ENCODE measurements at places on chromosomes 12 and 14. TPM values are rescaled to one million over a fixed set of nuclear protein-coding genes. Genes with fewer than 3 reads are reported as not detected.

INF2 gene
- total RNA-seq, result 70.8 TPM

GRCh38 chr12:94427501-94428381 lies 31.9 kb downstream of the CEP83 start:
- no peaks in the 10 kb centered on the region for H3K27me3 ChIP-seq
- H3K27ac ChIP-seq, result no peak overlapping the region
- peaks cover 1% of the 10 kb centered on the region for H3K36me3 ChIP-seq
- DNase-seq, result no peak
- 0 out of 2 replicates have a peak, but pooled peaks cover 5% of the 10 kb centered on the region for H3K4me1 ChIP-seq
- H3K4me3 ChIP-seq, result no peak overlapping the region

DNA sequence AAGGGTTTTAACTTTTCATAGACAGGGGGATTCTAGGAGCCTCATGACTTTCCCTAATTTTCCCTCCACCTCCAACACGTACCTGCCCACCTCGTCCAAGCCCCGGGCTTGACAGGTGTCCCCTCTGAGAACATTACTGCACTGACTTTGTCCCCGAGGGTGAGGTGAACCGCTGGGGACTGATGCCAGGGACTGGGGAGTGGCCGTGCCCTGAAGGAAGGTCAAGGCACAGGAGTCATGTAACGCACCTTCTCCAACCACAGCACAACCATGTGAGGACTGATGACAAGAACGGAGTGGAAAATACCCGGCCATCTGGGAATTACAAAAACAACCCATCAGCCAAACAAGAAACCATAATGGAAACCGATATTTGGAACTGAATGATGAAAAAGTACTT lies 214.7 kb upstream of the C14orf180 start:
- DNase-seq, result no peak
- no peak overlapping the region for H3K4me3 ChIP-seq
- H3K27ac ChIP-seq, result no peak overlapping the region

- H3K27me3 ChIP-seq, result no peaks in the 10 kb centered on the region
- DNase-seq, result no peak
- no peak overlapping the region for H3K4me3 ChIP-seq
- H3K27ac ChIP-seq, result no peak overlapping the region
Measured at GRCh38 chr12:48109424-48109823, 3.5 kb upstream of the SENP1 start.

DNA sequence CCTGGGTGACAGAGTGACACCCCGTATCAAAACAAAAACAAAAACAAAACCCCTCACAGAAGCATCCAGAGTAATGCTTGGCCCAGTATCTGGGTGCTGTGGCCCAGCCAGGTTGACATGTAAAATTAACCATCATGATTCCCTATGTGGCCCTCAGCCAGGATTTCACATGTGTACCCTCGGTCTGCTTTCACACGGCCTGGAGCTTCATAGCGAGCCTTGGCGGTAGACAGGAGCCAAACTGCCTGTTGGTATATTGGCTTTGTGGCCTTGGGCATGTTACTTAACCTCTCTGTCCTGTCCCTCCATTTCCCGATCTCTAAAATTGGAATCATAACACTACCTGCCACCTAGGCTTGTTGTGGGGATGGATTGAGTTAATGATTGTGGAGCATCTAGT lies 65.5 kb downstream of the ADCK1 start:
- H3K27ac ChIP-seq, result no peak overlapping the region
- H3K4me1 ChIP-seq, result no peaks in the 10 kb centered on the region
- no peaks in the 10 kb centered on the region for H3K36me3 ChIP-seq
- H3K27me3 ChIP-seq, result no peaks in the 10 kb centered on the region

GRCh38 chr12:34406228-34406995 lies 384.1 kb downstream of the ALG10 start:
- no peak overlapping the region for H3K4me3 ChIP-seq
- H3K36me3 ChIP-seq, result no peaks in the 10 kb centered on the region
- H3K27me3 ChIP-seq, result no peaks in the 10 kb centered on the region
- H3K4me1 ChIP-seq, result no peaks in the 10 kb centered on the region
- no peak overlapping the region for H3K27ac ChIP-seq
- peak; percentile 26 for DNase-seq

DNA sequence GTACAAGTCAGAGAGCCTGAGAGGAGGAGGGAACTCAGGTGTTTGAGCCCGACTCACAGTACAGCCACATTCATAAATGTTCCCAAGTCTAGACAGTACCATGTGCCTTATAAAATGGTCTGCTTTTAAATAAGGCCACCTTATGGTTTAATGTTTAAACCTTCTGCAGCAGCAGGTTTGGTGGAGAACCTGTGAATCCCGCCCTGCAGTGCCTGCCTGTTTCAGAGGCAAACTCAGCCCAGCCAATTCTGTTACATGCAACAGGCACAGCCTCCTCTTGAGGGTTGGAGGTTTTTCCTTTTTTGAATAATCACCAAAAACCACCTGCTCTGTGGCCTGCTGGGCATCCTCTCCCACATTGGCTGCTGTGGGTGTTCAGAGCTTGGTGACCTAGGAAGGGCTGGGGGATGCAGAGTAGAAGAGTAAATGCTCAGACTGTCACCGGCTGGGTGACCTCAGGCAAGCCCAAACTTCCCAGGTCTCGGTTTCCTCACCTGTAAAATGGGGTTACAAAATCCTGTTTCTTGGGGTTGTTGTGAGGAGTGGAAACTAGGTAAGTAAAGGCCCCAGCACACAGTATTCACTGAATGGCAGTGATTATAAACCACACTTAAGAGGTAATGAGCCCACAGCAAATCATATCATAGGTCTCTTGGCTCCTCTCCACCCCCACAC lies 28.0 kb downstream of the NUAK1 start:
- no peak overlapping the region for H3K4me3 ChIP-seq
- no peak for DNase-seq
- no peaks in the 10 kb centered on the region for H3K27me3 ChIP-seq
- no peaks in the 10 kb centered on the region for H3K36me3 ChIP-seq
- peaks cover 49% of the 10 kb centered on the region for H3K4me1 ChIP-seq

- no peaks in the 10 kb centered on the region for H3K36me3 ChIP-seq
- peak overlapping the region; percentile 55 for H3K27ac ChIP-seq
- H3K4me1 ChIP-seq, result peaks cover 7% of the 10 kb centered on the region
- H3K4me3 ChIP-seq, result no peak overlapping the region
Measured at GRCh38 chr12:87136330-87136976, 880.3 kb upstream of the MGAT4C start.

DNA sequence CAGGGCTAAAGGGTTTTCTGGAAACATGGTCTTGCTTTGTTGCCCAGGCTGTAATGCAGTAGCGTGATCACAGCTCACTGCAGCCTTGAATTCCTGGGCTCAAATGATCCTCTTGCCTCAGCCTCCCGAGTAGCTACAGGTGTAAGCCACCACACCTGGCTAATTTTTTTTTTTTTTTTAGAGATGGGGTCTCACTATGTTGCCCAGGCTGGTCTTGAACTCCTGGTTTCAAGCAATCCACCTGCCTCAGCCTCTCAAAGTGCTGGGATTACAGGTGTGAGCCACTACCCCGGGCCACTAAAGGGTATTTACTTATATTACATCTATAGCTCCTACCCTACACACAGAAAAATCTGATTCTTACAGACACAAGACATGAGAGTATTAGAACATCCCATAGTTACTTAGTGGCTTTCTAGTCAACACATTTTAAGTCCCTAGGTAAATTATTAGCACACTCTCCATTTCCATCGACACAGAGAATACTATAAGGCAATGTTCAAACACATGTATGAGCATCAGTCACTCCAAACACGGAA lies 6.2 kb upstream of the DCAF11 start:
- H3K36me3 ChIP-seq, result no peaks in the 10 kb centered on the region
- no peak for DNase-seq
- peaks cover 8% of the 10 kb centered on the region for H3K4me1 ChIP-seq
